MV-4-11 (cell line): ENCODE measurements at places on chromosomes 1 and 21.
A peak's percentile ranks its signal among the peaks of the same experiment; 100 is the strongest.

- DNase-seq = no peak
Measured at GRCh38 chr1:226738421-226738994, 574 bp downstream of the ITPKB start.

- no peak for DNase-seq
Measured at GRCh38 chr1:208100106-208100505, 144.1 kb downstream of the PLXNA2 start.

GRCh38 chr1:226650236-226650841 lies 88.7 kb downstream of the ITPKB start:
- no peak for DNase-seq

DNA sequence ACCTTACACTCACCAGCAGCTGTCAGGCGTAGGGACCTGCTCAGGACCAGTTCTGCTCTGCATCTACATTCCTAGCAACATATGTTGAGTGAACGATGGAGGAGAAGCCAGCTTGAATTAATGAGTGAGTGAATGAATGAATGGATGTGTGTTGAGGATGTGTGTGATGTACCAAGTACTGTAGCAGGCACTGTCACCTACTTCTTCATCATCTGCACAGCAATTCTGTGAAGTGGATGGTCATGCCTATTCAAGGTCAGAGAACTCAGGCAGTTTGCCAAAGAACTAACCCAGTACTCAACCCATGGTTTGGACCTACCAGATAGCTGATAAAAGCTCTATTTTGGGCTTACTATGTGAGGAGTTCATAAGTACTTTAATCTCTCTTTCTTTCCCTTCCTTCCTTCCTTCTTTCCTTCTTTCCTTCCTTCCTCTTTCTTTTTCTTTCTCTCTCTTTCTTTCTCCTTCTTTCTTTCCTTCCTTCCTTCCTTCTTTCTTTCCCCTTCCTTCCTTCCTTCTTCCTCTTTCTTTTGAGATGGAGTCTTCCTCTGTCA lies 56.9 kb downstream of the ATP1A1 start:
- no peak for DNase-seq

DNA sequence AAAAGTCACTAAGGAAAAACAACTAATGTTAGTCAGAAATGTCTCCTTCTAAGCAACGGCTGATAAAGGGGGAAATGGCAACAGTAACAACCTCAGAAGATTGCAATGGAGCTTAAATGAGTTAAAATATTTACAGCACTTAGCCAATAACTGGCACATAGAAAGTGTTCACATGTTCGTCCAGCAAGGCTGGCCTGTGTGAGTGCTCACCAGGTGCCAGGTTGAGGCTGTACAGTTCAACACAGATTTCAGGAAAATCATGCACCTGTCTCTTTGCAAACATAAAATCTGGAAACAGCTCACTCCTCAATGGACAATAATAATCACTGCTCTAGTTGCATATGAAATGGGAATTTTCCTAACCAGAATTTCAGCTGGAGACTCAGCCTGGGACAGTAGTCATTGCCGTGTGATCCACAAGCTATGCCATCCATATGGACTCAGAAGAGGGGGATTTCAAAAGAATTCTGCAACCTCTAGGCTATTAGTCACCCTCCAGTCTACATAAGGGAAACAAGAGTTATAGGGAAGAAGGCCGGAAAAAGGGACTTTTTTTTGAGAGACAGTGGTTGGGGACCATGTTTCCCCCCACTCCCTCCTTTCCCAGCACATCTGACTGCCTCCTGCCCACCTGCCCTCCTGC lies 68.6 kb downstream of the SYDE2 start:
- no peak for DNase-seq

DNA sequence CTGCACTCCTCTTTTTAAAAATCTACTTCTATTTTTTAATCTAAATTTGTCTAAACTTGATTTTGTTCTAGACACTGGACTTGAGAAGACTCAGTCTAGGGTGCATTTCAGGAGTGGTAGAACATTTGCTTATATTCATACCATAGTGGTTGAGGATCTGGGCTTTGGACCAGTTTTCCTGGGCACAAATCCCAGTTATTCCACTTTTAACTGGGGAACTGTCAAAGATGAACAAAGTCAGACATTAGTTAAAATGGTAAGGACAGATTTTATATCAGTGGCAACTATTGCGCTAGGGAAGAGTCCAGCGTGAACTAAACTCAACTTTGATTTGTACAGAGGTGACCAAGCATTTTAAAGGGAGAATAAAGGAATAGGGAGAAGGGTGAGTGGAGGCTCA lies 102.4 kb downstream of the FMN2 start:
- DNase-seq = no peak

- no peak for DNase-seq
Measured at GRCh38 chr1:22041505-22041904, 11.0 kb upstream of the CDC42 start.

GRCh38 chr1:158013840-158014730 lies 20.6 kb downstream of the KIRREL1 start:
- no peak for DNase-seq

GRCh38 chr1:232561381-232561780 lies 68.6 kb downstream of the SIPA1L2 start:
- peak; percentile 0 for DNase-seq
